ENCODE measurements at places on chromosomes 12 and 14.

DNA sequence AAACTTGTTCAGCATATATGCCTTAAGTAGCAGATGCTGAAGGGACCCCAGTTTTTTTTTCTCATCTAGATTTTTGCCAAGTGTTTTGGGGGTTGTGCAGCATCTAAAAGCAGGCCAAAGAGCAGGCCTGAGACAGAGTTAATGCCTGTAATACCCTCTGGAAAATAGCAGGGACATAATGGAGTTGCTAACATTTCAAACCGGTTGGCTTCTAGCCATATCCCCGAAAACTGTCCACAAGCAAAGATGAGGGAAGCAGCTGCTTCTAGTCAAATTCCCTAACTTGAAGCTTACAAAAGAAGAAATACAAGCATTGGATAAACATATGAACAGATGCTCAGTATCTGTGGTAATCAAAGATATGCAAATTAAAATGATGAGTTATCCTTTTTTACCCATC is 52.1 kb upstream of the AEBP2 start:
- no peak for DNase-seq

- DNase-seq: no peak
Observed at GRCh38 chr14:60217713-60218112, 31.3 kb upstream of the PPM1A start.

DNA sequence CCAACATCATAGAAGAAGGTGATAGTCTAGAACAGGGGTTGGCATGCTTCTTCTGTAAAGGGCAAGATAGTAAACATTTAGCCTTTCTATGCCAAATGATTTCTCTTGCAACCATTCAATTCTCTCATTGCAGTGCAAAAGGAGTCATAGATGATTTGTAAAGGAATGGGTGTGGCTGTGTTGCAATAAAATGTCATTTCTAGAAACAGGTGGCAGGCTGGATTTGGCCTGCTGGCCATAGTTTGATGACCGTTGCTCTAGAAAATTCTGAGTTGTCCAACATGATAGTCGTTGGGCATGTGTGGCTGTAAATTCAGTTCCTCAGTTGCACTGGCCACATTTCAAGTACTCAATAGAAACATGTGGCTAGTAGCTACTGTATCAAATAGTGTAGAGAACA is 21.7 kb downstream of the SMCO2 start:
- no peak for DNase-seq

- DNase-seq: no peak
Observed at GRCh38 chr12:100539202-100539601, 34.3 kb upstream of the GAS2L3 start.

DNA sequence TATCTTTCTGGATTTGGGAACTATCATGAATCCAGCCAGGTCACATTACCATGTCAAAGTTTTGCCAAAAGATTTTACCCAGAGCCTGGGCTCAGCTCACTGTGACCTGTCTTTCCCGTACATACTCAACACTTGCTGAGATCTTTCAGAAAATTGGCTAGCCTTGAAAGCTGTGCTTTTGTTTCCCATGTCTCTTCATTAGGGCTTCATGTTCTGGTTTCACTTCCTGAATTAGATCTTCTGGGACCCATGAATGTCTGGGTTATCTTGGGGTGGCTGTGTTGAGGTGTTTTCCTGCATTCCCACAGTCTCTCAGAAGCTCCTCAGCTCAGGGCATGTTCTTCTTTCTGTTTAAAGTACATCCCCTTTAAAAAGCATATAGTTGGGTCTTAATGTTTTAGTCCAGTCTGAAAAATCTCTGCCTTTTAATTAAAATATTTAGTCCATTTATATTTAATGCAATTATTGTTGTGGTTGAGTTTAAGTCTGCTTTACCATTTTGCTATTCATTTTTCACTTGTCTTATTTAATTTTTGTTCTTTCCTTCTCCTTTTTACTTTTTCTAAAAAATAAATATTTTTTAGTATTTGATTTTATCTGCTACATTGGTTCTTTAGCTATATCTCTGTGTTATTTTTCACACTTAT is 242.7 kb downstream of the VRK1 start:
- no peak for DNase-seq

Measured in coronary artery (tissue), 2 donors.